ENCODE measurements at places on chromosomes 13 and 19.

GRCh38 chr19:38836159-38836982, 4.8 kb upstream of the ECH1 start:
- no peak for ATAC-seq

GRCh38 chr19:55656988-55657747, 2.3 kb downstream of the U2AF2 start:
- ATAC-seq: no peak

- ATAC-seq: peak; percentile 96
Measured at GRCh38 chr19:8423817-8424223, 10.7 kb downstream of the MARCHF2 start.

GRCh38 chr19:52716522-52716921, 18.3 kb downstream of the ZNF611 start:
- ATAC-seq: no peak

DNA sequence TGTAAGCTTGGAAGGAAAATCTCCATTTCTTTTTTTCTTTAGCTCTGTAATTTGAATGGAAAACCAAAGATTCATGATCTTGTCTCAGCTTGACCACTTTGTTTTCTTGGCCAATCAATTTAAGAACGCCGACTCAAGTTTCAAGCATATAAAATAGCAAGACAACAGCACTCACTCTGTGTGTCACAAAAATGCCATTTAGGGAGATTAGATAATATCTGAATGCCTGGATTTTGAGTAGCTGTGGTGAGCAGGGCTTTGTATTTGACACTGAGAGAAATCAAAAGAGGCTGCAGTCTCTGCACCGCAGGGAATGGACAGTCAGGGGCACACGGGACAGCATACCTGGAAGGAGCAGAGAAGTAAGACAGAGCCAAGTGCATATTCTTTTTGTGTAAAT, 209.5 kb upstream of the SLC10A2 start:
- ATAC-seq: no peak

GRCh38 chr19:28396287-28396831, 816.6 kb downstream of the UQCRFS1 start:
- ATAC-seq: no peak

GRCh38 chr19:29871143-29871542, 59.4 kb downstream of the CCNE1 start:
- ATAC-seq: no peak

- no peak for ATAC-seq
Measured at GRCh38 chr19:7560255-7560654, 24.7 kb downstream of the PNPLA6 start.

GRCh38 chr19:6663236-6664201, 6.4 kb downstream of the TNFSF14 start:
- ATAC-seq: peak; percentile 41

DNA sequence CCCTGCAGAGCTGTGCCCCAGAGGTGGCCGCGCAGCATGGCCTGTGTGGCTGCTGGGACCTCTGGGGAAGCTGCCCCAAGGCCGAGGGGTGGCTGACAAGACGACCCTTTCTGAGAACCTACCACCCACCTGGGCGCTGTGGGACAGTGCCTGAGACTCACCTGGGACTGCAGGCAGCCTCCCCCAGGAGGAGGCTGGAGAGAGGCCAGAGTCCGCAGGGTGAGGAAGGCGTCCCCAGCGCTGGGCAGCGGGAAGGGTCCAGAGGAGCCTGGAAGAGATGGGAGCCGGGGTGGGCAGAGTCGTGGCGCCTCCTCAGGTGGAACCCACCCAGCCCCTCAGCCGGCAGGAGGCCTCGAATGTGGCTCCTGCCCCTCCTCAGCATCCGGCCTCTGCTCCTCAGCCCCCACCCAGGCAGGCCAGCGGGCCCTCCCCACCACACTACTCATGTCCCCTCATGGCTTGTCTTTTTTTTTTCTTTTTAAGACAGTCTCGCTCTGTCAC, 25.3 kb downstream of the CILP2 start:
- ATAC-seq: peak; percentile 11

- ATAC-seq: no peak
Measured at GRCh38 chr13:70835371-70835770, 727.1 kb upstream of the KLHL1 start.

- ATAC-seq: no peak
Measured at GRCh38 chr19:6473647-6474046, 7.9 kb downstream of the DENND1C start.

GRCh38 chr19:39262496-39262895, 5.7 kb upstream of the IFNL2 start:
- ATAC-seq: no peak

DNA sequence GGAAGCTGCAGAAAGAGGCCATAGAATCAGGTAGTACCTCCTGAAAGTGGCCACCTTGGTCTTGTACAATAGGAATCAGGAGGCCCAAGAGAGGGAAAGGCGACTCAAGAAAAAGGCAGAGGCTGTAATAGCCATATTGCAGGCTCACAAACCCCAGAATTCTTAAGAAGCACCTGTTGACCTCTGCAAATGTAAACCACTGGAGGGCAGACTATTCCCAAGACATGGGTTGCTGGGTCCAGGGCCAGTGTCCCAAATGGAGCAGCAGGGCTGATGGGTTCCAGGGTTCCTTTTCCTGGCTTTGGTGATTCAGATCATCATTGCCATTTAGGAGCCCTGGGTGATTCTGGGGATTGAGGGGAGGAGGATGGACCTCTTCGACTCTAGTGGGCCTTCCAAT, 167.6 kb downstream of the B3GLCT start:
- no peak for ATAC-seq

DNA sequence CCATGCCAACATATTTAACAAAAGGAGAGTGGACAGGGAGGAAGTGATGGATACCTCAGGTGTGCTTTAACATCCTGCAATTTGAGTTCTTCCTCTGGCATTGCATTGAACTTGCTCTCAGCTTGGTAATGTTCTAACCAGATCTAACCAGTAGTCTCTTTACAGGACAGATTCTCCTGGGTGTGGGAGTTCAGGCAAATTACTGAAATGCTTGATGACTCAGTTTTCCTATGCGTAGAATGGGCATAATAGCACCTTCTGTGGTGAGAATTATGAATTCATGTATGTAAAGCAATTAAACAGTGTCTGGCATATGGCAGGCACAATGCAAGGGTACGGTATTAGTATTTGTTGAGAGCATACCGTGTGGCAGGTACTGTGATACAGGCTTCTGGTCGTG, 3.6 kb downstream of the AKAP11 start:
- ATAC-seq: no peak

DNA sequence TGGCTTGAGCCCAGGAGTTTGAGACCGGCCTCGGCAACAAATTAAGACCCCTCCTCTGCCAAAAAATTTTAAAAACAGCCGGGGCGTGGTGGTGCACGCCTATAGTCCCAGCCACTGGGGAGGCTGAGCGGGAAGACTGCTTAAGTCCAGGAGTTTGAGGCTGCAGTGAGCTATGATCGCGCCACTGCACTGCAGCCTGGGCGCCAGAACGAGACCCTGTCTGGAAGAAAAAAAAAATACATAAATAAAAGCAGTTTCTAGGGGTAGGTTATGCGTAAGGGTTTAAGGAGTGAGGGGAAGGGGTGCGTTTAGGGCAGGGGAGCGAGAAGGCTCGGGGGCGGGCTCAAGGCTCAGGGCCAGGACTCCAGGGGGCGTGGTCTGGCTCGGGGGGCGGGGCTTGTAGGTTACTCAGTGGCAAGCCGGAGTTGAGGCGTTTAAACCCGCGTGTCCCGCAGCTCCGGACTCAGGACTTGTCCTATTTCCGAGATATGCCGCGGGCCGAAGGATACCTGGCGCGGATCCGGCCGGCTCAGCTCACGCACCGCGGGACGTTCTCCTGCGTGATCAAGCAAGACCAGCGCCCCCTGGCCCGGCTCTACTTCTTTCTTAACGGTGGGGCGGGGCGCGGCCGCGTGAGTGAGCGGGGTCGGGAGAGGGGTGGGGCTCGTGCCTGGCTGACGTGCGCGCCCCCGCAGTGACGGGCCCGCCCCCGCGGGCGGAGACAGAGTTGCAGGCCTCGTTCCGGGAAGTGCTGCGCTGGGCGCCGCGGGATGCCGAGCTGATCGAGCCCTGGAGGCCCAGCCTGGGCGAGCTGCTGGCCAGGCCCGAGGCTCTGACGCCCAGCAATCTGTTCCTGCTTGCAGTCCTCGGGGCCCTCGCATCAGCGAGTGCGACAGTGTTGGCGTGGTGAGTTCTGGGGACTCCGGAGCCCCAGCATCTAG, 10.7 kb downstream of the SPACA6 start:
- peak; percentile 93 for ATAC-seq

DNA sequence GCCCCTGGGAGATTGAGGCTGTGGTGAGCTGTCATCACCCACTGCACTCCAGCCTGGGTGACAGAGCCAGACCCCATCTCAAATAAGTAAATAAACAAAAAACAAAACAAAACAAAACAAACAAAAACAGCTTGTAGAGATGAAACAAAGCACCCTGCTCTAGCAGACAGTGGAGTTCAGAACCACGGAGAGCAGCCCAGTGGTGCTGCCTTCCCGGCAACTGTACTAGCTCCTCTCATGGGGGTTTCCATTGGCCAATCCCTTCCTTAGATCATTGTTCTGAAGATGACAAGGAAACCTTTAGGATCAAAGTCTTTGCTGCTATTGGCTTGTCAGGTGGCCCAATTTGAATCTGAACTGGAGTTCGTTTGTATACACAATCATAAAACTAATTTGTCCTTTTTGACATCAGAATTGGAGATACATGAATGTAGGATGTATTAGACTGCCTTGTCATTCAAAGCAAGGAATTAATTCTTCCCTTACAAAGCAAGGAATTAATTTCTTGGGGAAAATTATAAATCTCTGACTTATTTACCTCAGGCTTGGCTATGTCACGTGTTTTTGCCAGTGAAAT, 19.7 kb upstream of the SYCN start:
- ATAC-seq: no peak

GRCh38 chr13:63323441-63323840, 1907.8 kb upstream of the PCDH20 start:
- ATAC-seq: no peak

GRCh38 chr13:46165485-46166223, 16.3 kb downstream of the LCP1 start:
- ATAC-seq: no peak

DNA sequence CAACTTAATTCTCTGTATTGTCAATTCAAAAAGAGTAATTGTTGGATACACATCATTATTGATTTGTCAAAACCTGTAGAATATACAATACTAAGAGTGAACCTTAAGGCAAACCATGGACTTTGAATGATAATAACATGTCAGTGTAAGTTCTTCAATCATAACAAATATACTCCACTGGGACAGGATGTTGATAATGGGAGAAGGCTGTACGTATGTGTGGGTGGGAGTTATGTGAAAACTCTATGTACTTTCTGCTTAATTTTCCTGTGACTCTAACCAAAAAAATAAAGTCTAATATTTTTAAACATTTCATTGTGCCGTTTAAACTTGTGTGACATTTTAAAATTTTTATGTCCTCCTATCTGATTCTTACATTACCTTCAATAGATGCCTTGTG, 526.7 kb downstream of the SUCLA2 start:
- no peak for ATAC-seq

- no peak for ATAC-seq
Measured at GRCh38 chr19:54489766-54490165, 12.9 kb upstream of the LAIR2 start.

- ATAC-seq: no peak
Measured at GRCh38 chr13:98456413-98456845, 120.5 kb downstream of the STK24 start.

GRCh38 chr13:74215420-74215819, 81.2 kb upstream of the KLF12 start:
- no peak for ATAC-seq
